Cerebellar nuclear complex (tissue), 1 donor: ENCODE measurements at places on chromosomes 1 and 21.

- DNase-seq = no peak
Observed at GRCh38 chr1:183209533-183210158, 23.6 kb downstream of the LAMC2 start.

GRCh38 chr1:101260556-101261350 lies 23.9 kb downstream of the S1PR1 start:
- no peak for DNase-seq

GRCh38 chr1:84143796-84144565 lies at the start of gene PRKACB:
TSS of gene PRKACB (plus strand) at chr1:84144271. CDS start at chr1:84144362, 91 bp downstream.
- DNase-seq = no peak

- DNase-seq = no peak
Observed at GRCh38 chr21:45989355-45990048, 7.9 kb downstream of the COL6A1 start.

GRCh38 chr1:212743901-212744475 lies 44.3 kb upstream of the BATF3 start:
- DNase-seq = no peak

GRCh38 chr1:15509586-15509985 lies 14.4 kb downstream of the CASP9 start:
- DNase-seq = no peak

DNA sequence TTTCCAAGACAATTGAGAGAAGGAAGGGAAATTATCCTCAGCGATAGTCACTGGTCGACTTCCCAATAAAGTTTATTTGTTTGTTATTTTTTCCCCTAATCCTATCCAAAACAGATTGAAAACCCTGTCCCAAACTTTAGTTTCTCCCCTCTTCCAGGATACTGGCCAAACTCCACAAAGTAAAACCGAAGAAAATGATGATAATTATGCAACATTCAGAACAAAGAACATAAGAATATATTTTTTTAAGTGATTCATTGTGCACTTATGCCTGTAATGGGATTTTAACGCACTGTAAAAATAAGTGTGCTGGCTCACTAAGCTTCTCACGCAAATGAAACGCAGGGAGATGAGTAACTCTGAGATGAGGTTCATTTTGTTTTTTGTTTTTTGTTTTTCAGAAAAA lies 6.0 kb downstream of the GLIS1 start:
- DNase-seq = no peak

DNA sequence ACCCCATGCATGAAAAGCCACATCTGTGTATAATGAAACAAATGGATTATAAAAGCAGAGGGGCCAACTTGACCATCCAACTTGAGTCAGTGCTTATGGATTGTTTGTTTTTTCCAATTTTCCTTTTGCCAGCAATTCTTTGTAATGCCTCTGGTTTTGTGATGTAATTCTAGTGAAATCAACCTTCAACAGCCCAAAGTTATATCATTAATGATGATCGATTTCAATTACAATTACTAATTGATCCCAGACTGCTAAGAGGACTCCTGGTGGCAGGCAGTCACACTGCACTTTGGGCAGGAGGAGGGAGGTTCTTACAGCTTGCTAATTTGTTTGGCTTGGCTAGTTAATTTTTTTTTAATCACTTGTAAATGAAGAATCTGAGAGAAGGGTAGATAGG lies 552.3 kb downstream of the NUF2 start:
- no peak for DNase-seq

DNA sequence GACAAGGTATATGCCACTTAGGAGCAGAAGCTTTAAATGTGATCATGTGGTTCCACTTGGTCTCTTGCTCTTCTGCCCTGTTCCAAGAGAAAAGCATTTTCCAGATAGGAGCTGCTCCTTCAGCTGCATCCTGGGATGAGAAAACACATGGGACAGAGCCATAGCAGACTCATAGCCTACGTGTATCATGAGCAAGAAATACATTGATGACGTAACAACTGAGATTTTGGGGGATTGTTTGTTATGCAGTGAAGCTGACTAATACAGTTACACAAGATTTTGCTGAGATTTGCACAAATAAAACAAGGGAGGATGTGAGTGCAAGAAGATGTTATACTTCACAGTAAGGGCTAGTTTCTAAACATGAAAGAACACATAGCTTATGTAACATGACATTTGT lies 36.0 kb upstream of the IRF2BP2 start:
- no peak for DNase-seq

- DNase-seq = no peak
Observed at GRCh38 chr1:4306559-4307467, 347.6 kb upstream of the AJAP1 start.

- no peak for DNase-seq
Observed at GRCh38 chr1:222844411-222844779, 29.6 kb downstream of the DISP1 start.

DNA sequence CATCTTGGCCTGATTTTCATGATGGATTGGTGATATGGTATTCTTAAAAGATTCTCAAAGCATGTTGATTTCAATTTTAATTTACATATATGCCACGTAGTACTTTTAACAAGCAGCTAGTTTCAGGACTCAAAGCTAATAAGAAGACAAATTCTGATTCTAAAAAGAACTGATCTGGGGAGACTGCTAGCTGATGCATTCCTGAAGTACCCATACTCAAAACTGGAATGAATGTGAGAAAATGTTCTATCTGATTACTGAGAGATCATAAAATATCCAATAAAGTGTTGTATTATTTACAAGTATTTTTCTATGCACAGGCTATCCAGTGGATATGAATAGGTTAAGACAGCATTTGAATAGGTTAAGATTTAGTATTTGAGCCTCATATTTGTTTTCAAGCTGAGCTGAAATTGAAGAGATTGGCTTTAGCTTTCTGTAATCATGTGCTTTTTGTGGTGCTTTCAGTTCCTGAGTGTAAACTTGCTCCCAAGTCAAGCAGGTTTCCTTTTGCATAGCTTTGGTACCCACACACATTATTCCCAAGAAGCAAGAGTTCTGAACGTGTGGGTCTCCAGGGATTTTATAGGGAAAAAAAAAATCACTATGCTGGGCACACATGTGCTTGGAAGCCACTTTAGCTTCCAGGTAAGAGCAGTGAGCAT lies 114.1 kb downstream of the VPS13D start:
- DNase-seq = no peak

GRCh38 chr1:77544845-77545244 lies 137.6 kb downstream of the ZZZ3 start:
- no peak for DNase-seq

- no peak for DNase-seq
Observed at GRCh38 chr1:70978623-70979022, 69.0 kb downstream of the PTGER3 start.

DNA sequence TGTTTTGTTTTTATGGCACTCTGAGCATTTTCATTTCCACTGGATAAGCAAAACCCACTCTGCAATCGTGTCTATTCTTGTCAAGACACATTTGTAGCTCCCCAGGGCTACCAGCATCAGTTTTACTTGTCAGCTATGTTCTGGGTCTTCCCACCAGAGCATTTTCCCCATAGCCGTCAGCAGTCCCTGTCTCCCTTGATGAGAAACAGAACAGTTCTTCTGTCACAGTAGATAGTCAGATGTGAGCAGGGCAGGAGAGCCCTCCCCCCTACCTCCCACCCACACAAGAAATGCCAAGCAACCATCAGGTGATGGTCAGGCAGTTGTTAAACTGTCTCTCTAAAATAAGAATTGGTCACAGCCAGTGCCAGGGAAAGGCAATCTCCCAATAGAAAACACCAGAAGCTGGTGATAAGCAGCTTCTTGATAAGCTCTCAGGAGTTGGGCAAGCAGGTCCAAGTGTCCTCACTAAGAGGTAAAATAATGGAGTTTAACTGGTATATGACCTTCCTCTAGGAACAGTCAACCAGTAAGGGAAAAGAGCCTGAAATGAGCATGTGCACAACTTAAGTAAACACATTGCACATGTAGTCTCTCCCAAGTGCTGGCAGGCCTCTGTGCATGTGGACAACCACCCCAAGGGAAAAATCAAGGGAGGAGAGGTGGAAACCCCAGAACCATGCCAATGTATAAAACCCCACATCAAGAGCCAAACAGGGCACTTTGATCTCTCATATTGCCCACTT lies 208.2 kb downstream of the S1PR1 start:
- DNase-seq = no peak

- no peak for DNase-seq
Observed at GRCh38 chr1:234270093-234270492, 103.2 kb upstream of the COA6 start.

GRCh38 chr1:182971219-182971618 lies 18.3 kb upstream of the SHCBP1L start:
- DNase-seq = no peak

DNA sequence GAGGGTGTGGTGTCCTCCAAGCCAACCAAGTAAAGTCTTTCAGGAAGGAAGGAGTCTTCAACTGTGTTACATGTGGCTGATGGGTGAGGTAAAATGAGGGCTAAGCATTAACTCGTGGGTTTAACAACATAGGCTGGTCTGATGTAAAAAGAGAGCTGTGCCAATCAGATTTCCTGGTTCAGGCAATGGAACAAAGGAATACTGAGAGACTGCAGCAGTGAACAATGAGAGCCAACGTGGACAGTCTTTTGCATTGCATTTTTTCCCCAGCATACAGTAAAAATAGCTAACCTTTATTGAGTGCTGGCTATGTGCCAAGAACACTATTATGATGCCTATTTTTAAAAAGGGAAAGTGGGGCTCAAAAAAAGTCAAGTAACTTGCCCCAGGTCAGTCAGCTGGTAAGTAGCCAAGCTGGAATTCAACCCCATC lies 31.1 kb downstream of the DLGAP3 start:
- no peak for DNase-seq

DNA sequence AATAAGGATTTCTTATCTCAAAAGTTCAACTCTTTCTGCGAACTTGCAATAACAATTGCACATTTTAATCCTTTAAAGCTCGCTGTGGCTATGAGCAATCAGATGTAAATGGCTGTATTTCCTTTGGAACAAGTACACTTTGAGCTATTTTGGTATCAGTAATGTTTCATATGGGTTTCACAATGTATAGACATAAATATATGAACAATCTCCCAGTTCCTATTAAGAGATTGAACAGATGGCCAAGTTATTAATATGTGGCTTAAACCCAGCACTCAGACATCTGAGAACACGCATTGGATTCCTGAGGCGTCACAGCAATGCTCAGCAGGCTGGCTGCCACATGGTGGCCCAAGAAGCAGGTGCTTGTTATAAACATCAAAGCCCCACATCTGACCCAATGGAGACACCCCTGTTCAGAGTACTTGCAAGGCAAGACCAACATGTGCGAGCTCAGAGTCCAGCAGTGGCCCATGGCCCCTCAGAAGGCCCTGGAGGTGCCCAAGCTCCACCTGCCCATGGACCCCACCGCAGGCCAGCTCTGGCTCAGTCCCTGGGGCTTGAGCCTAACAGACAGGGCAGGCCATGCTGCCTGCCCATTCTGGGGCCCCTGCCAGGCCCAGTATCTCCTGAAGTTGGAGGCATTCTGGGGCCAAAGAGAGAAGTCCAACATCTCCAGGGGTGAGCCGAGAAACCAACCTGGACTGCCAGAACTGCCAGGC lies 23.7 kb downstream of the PSMG1 start:
- DNase-seq = no peak

GRCh38 chr1:46520063-46520911 lies 30.7 kb downstream of the DMBX1 start:
- no peak for DNase-seq

- DNase-seq = no peak
Observed at GRCh38 chr1:107972391-107973180, 7.6 kb upstream of the VAV3 start.

DNA sequence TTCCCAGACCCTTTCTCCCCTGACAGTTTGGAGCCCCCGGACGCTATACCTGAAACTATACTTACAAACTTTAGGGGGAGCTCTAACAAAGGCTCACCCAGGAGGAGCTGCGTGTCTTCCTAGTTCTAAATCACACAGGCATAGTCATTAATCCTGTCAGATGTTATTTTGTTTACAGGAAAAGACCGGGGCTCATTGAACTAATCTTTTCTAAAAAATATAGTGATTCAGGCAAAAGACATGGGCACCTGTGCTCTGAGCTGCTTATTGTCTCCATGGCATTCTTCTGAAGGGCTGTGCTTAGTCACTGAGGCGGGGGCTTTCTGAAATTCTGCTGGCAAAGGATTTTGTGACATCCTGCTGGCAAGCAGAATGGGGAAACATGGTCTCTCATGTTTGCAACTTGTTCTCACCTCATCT lies 1577.0 kb downstream of the NCAM2 start:
- DNase-seq = no peak

DNA sequence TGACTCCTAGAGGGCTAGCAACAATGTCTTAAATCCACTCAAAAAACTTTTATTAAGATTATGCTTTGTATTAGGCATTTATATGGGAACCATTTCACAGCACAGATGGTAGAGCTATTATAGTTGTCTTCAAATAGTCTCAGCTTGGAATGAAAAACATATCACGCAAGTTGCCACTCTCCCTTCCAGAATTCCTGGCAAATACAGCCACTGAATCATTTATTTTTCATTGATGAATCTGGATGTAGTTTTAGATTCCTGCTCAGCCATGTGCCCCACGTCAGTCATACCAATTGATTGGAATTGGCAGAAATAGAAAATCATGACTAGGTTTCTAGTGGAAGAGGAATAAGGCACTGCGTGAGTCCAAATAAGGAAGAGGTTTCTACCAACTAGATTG lies 165.2 kb downstream of the PLA2G4A start:
- no peak for DNase-seq

- DNase-seq = no peak
Observed at GRCh38 chr1:234504969-234505768, 26.2 kb upstream of the TARBP1 start.

DNA sequence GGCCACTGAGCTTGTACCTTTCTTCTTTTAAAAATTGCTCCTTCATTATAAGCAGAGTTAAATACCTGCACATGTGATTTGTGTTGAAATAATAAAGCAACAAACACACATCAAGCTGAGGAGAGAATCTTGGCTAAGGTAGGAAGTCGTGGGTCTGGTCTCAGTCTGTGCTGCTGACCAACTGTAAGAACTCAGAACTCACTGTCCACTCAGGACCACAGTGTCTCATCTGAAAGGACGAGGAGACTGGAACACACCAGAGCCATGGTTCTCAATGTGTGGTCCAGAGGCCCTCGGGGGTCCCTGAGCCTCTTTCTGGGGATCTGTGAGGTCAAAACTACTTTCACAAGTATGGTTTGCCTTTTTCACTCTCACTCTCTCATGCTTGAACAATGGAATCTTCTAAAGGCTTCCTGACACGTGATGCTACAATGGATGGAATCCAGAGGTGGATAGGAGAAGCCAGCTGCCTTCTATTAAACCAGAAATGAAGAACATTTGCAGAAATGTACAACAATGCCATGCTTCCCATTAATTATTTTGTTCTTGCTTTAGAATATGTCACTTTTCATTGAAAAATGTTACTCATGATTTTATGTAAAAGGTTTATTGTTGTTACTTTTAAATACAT lies 17.3 kb upstream of the ETS2 start:
- no peak for DNase-seq
